NCI-H748 treated with DMSO at 0.1 percent for 48 hours (cell line): ENCODE measurements at places on chromosomes 2 and 18.

GRCh38 chr2:162013514-162014475, 60.2 kb downstream of the DPP4 start:
- no peak for DNase-seq

- no peak for DNase-seq
These were observed 249.7 kb downstream of the SP3 start for GRCh38 chr2:173715441-173715840.

- no peak for DNase-seq
These were observed 2030.6 kb upstream of the CELF4 start for GRCh38 chr18:39596221-39596620.

- no peak for DNase-seq
These were observed 369.3 kb upstream of the KCNH7 start for GRCh38 chr2:163207693-163208370.

DNA sequence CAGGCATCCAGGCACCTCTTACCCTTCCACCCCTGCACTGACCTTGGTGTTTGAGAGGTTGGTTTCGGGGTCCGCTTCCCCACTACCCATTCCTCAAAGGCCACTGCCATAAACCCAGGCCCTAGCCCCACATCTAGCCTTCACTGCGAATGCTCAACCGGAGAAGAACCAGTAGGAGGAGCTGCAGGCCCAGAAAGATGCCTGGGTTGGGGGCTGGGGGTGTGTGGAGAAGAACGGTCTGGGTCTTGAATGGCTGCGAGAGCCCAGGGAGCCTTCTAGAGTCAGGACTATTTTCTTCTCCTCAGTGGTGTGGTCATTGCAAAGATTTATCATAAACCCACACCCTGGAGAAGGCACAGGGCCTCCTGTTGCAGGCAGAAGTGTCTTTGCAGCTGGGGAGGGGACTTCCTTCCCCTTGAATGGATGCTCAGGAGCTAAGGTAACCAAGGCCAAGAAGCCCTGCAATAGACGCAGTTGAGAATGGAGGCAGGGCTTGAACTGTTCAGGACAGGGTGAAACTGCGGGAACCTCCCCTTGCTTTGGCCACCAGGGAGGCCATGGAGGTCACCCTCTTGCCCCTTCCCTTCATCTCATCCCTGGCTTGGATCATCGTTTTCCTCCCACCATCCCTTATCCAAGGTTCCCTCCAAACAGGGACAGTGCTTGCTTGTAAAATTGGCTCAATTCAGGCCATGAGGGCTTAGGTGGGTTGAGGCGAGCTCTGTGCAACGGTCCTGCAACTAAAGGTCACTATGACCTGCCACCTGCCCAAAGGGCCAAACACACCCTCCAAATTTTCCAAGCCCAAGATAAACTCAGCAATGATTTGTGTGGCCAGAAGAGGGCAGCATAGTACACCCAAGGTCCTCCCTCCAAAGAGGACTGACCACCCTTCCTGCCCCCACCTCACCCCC, 20.9 kb downstream of the THNSL2 start:
- DNase-seq: no peak

GRCh38 chr2:162914161-162914560, 75.6 kb upstream of the KCNH7 start:
- DNase-seq: no peak

DNA sequence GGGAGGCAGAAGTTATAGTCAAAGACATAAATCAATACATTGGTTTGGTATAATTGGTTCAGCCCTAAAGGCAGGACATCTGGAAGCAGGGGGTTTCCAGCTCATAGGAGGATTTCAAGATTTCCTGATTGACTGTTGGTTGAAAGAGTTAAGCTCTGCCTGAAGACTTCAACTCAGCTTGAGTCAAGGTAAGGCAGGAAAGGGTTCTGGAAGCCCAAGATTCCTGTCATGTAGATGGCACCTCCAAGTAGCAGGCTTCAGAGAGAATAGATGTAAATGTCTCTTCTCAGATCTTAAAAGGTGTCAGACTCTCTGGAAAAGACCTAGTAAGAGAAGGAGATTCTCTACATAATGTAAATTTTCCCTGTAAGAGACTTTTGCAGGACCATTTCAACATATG, 335.3 kb downstream of the RIT2 start:
- no peak for DNase-seq

DNA sequence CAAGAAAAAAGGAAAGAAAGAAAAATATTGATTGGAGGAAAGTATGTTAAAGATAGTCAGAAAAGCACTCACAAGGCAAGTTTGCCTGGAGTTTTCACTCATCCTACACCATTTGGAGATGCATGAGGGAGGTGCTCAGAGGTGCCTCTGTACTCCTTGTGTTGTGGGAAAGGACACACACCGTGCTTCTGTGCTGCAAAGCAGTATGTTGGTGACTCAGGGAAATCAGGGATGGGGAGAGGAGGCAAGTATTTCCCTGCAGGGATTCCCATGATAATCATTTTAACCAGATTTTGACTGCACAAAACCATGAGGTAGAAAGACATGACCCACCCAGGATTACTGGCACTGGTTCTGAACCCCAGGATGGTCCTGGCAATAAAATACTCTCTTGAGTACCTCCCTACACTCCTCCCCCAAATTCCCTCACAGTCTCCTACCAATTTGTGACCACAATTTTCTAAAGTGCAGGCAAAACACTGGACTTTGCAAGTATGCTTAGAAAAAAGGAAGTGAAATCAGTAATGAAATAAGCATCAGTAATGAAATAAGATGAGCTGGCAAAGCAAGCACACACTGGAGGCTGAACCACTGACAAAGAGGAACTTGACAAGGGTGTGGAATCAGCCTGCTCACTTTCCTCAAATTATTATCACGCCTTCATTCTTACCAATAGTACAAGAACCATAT, 155.5 kb upstream of the ACVR2A start:
- no peak for DNase-seq

GRCh38 chr2:238117199-238118154, 17.3 kb downstream of the ESPNL start:
- no peak for DNase-seq
